HCT116 (cell line): ENCODE measurements at places on chromosomes 7 and 10.

GRCh38 chr10:67297637-67298181 lies 371.9 kb downstream of the LRRTM3 start:
- no peak for DNase-seq

DNA sequence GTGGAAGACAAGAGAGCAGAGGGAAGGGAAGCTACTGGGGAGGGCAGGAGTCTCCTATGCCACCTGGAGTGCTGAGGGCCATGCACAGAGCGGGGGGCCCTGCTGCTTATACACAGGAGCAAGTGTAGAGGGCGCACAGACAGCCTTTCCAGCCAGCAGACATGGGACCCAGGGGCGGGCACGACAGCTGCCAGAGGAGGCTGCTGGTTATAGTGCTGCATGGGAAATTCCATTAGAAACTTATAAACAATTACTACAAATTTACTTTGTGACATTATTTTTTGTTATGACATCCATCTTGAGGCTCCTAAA lies 90.5 kb downstream of the WDFY4 start:
- DNase-seq = no peak

DNA sequence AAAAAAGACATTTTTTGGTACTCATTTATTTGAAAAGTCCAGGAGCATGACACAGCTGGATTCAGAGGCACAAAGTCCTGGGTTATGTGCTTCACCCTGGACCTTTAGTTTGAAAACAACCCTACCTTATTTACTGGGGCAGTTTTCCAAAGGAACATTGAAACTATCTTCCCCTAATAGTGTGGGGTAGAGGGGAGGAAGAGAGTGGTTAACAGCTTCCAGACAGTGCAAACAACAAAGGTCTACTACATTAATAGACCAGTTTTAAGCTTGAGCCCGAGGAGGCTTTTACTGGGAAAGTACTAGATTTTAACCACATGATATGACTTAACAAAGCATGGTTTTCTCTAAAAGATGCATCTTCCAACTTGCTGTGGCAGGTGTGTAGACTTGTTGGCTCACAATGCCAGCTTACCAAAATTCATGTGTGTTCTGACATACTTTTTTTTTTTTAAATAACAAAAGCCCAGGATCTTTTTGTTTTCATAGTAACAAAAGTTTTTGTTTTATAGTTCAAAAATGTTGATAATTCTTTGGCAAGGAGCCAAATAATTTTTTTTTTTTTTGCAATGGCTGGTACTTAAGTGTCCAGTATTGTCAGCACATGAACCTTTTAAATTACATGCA lies 1.8 kb downstream of the GSTO1 start:
- DNase-seq = no peak

GRCh38 chr7:35593899-35594298 lies 101.0 kb downstream of the HERPUD2 start:
- peak; percentile 12 for DNase-seq

GRCh38 chr10:26508016-26508415 lies 69.9 kb downstream of the APBB1IP start:
- DNase-seq = no peak

- DNase-seq = no peak
Observed at GRCh38 chr10:89710753-89711152, 9.4 kb downstream of the KIF20B start.

GRCh38 chr10:16867556-16867955 lies 50.3 kb upstream of the RSU1 start:
- DNase-seq = peak; percentile 19

DNA sequence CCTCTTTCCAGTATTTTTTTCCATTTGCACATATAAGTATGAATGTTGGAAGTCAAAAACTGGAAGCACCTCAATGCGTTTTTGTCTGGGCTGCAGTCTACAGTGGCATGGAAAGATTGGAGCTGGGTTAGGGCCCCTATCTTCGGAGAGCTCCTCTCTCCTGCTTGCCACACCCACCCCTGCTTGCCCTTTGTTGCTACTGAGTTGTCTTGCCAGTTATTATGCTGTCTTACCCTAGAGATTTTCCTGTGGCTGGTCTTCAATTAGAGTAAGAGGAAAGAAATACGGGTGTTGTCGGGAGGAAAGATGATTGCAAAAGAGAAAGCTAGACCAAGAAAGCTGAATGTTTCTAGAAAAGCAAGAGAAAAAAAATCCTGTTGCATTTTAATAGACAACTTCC lies 228.9 kb upstream of the CELF2 start:
- no peak for DNase-seq

- DNase-seq = no peak
Observed at GRCh38 chr10:58502956-58503355, 9.7 kb upstream of the BICC1 start.

DNA sequence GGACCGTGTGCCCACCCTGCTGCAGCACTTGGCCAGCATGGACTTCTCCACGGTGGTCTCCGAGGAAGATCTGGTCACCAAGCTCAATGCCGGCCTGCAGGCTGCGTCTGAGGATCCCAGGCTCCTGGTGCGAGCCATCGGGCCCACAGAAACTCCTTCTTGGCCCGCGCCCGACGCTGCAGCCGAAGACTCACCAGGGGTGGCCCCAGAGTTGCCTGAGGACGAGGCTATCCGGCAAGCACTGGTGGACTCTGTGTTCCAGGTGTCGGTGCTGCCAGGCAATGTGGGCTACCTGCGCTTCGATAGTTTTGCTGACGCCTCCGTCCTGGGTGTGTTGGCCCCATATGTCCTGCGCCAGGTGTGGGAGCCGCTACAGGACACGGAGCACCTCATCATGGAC lies 1.4 kb downstream of the RBP3 start:
- no peak for DNase-seq

GRCh38 chr7:45702751-45703150 lies 128.6 kb downstream of the ADCY1 start:
- no peak for DNase-seq

DNA sequence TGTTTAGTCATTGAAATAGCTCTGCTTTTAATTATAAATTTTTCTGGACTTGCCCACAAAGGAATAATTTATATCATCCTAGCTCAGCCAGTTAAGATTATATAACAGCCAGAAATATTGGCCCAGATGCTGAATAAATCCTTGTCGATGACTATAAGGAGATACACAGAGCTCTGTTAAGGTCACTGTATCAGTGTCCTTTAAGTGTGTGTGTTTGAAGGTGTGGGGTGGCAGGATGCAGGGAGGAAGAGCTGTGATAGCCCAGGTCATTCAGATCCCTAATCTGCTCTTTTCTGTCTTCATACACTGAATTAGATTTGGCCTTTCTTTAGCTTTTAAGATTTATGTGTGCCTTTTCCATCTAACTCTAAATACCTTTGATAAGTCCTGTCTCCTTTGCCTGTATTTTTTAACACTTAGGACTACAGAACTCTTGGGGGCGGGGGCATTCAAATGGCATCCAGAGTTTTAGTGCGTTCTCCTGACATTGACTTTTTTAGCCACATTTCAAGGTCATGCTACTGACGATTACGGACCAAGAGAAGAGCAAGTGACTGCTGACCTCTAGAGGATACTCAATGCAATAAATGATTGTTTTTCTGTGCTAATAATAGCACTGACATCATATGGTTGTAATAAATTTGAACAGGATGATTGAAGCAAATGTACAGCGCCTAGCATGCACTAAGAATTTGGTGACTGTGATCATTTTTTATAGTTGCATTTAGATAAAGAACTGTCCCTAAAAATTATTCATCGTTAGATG lies 172.3 kb downstream of the CACNB2 start:
- peak; percentile 15 for DNase-seq

GRCh38 chr7:127158659-127159058 lies 94.1 kb downstream of the GRM8 start:
- DNase-seq = no peak

DNA sequence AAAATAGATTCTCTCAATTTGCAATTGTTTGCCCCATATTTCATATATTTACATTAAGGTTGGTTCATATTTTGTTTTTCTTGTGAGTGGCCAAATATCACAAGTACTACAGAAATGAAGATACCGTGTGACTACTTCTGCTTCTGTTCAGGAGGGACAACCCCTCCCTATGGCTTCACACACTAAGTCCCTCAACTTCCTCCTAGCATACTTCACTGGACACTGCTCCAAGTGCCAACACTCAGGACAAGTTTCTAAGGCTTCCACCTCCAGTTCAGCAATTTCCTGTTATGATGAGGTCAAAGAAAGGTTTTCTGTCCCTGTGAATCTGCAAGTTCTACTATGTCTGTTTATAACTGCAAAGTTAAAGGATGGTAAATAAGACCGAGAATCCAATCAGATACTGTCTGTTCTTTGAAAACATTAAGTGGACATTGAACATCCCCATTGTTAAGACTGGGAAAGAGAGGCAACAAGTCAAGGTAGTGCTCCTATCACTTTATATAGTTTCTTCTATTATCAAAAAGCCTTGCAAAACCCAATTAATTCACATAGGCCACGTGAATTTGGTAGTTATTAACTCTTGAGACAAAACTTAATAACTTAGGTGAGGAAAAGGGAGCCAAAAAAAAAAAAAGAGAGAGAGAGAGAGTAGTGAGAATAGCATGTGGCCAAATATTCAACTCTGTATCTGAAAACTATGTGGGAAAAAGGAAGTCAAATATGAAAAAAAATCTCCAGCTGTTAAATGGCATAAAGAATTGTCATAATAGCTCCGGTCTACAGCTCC lies 81.3 kb upstream of the DKK1 start:
- DNase-seq = no peak

- no peak for DNase-seq
Observed at GRCh38 chr7:151648429-151648828, 128.7 kb upstream of the RHEB start.

DNA sequence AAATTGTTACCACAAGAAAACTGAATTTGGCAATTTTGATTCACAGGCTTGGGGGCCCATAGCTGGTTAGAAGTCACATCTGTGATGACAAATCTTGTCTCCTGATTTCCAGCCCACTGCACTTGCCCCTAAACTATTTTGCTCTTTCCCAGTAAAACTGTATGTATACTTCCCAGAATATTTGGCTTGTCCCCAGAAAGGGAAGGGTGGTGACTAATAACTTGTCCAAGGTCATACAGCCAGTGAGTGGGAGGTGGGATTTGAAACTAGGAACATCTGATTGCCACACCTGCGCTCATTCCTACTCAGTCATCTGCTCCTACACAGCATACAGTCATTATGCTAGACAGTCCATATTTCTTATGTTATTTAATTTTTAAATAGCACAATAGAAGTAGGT lies 304.5 kb downstream of the SDHAF3 start:
- no peak for DNase-seq

DNA sequence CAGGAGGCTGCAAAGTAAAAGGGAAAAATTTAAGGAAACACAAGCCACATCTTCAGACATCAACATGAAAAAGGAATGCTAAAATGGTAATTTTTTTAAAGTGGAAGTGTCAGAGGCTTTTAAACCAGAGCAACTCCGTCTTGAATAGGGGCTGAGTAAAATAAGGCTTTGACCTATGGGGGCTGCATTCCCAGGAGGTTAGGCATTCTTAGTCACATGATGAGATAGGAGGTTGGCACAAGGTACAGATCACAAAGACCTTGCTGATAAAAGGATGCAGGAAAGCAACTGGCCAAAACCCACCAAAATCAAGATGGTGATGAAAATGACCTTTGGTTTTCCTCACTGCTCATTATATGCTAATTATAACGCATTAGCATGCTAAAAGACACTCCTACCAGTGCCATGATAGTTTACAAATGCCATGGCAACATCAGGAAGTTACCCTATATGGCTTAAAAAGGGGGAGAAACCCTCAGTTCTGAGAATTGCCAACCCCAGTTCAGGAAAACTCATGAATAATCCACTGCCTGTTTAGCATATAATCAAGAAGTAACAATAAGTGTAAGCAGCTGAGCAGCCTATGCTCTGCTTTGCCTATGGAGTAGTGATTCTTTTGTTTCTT lies 128.3 kb downstream of the SKAP2 start:
- no peak for DNase-seq

DNA sequence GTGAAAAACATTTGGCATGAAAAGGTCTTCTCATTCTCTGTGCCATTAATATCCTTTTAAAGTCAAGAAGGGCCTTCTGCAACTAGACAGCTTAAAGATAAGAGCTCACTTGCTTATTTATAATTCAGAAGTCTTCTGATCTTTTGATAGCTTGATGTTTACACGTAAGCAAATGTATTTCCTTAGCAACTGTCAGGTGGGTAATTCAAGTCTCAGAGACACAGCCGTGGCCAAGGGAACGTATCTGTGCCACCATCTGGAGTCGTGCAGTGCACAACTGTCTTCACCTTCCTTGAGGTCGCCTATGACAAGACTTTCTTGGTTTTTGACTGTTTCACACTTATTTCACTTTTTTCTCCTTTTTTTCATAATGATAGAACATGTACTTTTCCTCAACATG lies 4.0 kb upstream of the NEBL start:
- no peak for DNase-seq

GRCh38 chr7:81040496-81040895 lies 121.6 kb upstream of the SEMA3C start:
- no peak for DNase-seq

GRCh38 chr10:122492999-122493481 lies 31.7 kb downstream of the HTRA1 start:
- DNase-seq = no peak

- DNase-seq = no peak
Observed at GRCh38 chr10:84593506-84593905, 265.1 kb downstream of the CCSER2 start.

DNA sequence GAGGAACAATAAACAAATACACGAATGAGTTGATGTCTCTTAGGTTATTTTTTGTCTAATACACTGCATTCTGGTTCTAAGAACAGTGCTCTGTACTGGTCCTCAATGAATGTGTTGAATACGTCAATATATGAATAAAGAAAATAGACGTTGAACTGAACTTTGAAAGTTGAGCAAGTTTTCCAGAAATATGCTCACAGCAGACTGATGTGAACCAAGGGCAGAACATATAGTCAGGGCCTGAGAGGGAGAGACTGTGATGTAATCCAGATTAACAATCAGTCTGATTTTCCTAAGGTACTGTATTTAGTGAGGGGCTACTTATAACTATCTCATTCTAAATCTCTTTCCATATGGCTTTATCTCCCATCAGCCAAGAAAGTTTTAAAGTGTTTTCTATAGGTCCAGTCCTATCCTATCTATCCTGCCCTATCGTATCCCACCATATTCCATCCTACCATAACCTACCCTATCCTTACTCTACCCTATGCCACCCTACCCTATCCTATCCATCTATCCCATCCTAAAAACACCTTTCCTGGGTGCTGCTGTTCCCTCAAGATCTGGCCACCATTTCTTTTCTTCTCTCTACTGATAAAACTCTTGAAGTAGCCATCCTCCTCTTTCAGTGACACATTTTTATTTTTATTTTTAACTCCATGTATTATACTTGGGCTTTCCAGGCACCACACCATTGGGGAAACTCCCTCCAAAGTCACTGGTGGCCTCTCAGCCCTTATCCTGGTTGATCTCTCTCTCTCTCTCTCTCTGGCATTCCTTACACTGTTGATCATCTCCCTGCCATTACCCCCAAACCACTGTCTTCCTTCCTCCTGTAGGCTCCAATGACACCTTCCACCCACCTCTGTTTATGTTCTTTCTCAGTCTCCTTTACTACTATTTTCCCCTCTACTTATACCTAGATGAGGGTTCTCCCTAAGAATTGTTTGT lies 212.3 kb upstream of the SLC26A5 start:
- DNase-seq = no peak

DNA sequence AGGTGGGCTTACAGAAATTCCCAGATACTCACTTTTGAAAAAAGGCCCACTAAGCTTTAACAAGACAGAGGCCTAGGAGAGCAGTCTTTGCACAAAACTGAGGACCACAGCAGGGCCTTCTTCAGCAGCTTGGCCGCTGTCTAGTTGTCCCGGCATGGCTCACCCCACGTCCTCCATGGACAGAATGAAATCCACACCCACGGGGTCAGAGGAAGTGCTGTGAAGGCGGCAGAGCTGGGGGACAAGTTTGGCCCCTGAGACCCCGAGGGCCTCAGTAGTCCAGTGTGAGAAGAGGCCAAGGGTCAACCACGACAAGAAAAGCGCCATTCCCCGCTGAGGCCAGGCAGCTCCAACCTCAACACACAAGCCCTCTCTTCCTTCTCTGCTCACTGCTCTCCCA lies 78.9 kb downstream of the ZRANB1 start:
- DNase-seq = no peak
